Fibroblast of skin of abdomen (primary cell): ENCODE measurements at places on chromosomes 4 and X.

GRCh38 chr4:93368968-93369367 lies 459.6 kb upstream of the ATOH1 start:
- no peak for DNase-seq

- DNase-seq: no peak
These were observed 87.7 kb downstream of the SHROOM2 start for GRCh38 chrX:9873952-9874351.

DNA sequence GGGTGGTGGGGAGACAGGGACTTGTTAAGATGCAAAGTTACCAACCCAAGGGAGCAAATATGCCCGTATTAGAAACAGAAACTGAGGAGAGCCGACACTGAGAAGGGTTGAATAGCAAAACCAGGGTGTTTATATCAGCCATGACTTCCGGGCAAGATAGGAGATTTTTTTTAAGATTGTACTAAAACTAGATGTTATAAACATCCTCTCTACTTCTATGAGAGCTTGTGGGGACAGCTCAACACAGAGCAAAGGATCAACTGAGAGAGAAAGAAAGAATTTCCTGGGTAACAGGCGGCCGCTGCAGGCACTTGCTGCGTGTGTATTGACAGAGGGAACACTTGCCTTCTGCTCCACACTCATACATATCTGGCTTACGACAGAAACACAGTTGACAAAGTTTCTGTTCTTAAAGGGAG lies 49.1 kb upstream of the FBXW7 start:
- DNase-seq: no peak

DNA sequence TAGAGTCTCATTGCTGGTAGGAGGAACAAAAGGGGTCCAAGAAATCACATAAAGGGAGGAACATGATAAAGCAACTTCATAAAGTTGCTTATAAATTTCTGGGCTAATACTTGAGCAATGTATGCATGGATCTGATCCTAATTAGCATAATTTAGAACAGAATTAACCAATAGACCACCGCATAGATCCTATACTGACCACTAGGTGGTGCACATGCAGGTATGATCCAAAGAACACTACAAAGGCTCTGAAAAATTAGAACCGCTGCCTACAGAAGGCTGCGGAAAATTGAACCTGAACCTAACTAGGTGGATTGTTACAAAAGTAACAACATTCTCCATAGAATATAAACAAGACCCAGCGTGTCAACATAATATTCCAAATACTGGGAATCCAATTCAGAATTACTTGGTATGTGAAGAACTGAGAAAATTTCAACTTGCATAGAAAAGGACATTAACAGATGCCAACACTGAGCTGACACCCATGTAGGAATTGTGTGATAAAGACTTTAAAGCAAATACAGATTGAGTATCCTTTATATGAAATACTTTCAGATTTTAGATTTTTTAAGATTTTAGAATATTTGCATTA lies 23.3 kb downstream of the BRCC3 start:
- DNase-seq: peak; percentile 13

DNA sequence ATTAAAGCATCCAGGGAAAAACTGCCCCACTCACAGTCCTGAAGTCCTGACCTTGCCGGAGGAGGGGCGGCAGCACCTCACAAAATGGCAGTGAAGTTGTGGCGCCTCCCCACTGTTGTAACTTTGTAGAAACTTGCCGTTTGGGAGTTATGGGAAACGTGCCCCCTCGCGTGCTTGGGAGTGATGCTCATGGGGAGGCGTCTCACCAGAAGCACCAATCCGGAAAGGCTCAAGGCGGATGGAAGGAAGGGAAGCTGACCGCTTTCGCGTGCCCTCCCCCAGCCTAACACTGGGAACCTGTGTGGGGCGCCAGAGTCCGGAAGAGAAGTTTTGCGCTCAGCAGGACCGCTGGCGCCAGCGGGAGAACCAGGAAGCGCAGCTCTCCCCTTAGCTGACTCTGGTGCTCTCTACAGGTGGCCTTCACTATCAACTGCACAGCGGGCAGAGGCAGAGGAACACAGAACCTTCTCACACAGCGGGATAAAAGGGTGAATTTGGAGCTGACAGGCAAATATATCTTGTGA lies at the start of the genes CT45A10 and SAGE1:
Gene CT45A10 (minus strand): TSS at position 151 of the 524 bp plus-strand sequence. CDS start 8,100 bp downstream, outside the sequence.
Gene SAGE1 (plus strand): TSS at position 423 of the 524 bp plus-strand sequence. CDS start 2,527 bp downstream, outside the sequence.
- DNase-seq: no peak

DNA sequence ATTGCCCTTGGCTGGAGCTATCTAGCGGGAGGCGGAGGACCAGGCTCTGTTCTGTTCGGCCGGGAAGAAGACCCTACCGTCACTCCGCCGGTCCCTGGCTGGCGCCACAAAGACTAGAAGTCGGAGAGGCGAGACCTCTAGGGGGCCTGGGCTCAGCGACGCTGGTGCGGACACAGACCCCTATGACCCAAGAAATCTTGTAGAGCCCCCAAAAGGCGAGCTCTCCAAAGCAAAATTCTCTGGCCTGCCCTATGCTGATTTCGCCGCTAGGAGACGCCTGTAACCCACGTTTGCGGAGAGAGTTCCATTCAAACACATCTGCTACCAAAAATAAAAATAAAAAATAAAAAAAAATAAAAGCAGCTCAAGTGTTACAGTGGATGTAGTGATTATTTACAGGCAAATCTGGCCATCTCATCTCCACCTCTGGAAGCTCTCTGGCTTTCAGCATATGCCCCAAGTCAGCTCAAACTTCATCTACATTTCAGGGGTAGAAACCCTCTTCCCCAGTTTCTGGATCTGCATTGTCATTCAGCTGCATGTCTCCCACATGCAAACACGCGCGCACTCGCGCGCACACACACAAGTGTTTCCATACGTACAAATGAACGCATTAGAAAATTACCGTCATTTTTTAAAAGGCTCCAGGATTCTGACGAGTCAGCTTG lies 2.4 kb upstream of the PCDH10 start:
- DNase-seq: peak; percentile 48

- DNase-seq: peak; percentile 40
These were observed 45.5 kb downstream of the TMEM144 start for GRCh38 chr4:158255727-158256324.

GRCh38 chr4:89497517-89498308 lies 190.1 kb upstream of the GPRIN3 start:
- no peak for DNase-seq

DNA sequence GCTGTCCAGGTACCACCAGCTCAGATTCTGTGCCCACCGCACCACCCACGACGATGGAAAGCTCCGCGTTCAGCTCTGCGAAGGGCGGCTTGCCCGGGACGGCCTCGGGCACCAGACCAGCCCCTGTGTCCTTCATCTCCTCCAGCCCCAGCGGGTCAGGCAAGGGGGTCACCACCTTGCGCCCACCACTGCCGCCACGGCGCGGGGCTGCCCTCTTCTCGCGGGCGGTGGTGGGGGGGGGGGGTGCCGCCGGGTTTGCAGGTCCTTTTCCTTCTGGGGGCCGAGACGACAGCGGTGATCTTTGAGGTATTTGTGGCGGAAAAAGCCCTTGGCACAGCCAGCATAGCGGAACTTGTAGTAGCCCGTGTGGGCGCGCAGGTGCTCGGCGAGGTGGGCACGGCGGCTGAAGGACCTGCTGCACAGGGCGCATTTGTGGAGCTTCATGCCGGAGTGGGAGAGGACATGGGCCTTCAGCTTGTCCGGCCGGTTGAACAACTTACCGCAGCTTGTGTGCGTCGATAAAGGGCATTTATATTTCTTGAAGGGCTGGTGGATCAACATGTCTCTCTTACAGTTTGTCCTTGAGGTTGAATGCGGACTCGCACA lies 50.9 kb downstream of the CFAP299 start:
- no peak for DNase-seq

- DNase-seq: no peak
These were observed 2.1 kb downstream of the PDS5A start for GRCh38 chr4:39975488-39976089.

GRCh38 chr4:135598151-135598550 lies 1396.6 kb upstream of the PABPC4L start:
- DNase-seq: no peak

- DNase-seq: peak; percentile 16
These were observed 133.0 kb downstream of the SNCA start for GRCh38 chr4:89703829-89704590.

GRCh38 chrX:40651620-40652223 lies 4.4 kb upstream of the CXorf38 start:
- DNase-seq: peak; percentile 44

DNA sequence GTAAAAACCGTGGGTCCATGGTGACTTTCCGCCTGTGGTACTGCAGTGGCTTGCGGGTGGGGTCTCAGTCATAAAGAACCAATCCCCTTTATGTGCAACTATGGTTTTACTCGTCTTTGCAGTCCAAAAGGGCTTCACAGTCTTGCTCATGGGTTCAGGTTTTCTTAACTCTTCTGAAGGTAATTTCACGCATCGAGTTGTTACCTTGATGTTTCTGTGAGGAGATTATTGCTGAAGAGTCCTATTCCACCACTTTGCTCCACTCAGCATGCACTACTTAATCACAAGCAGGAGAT lies 41.5 kb downstream of the F8 start:
- no peak for DNase-seq

DNA sequence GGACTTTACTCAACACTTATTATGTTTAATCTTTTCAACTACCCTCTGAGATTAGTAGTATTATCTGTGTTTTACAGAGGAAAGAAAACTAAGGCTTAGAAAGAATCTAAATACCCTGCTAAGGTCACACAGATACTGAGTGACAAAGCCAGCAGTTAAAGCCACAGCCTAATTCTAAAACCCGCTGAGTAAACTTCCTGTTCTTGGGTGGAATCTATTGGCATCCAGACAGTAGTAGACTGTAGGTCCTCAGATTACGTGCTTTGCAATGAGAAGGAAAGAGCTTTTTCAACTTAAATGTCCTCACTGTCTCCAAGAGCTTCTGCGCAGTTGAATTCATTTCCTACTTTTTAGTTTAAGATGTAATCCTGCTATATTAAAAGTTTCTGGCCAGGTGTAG lies 126.0 kb downstream of the TENM3 start:
- peak; percentile 37 for DNase-seq

DNA sequence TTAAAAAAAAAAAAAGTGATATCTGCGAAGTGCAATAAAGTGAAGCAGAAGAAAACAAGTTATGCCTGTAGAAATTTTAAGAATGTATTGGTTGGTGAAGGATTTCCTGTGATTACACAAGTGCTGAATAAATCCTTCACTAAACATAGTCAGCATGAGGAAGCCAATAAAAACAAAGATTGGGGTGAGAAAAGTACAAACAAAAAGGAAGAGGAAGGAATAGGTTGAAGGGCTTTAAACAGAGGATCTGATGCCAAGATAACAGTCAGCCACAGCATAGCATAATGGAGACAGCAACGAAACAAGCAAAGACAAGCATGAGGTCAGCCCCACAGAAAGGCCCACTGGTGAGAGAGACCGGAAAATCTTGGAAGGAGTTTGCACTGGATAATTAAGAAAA lies 372.2 kb downstream of the ADAM29 start:
- peak; percentile 30 for DNase-seq

DNA sequence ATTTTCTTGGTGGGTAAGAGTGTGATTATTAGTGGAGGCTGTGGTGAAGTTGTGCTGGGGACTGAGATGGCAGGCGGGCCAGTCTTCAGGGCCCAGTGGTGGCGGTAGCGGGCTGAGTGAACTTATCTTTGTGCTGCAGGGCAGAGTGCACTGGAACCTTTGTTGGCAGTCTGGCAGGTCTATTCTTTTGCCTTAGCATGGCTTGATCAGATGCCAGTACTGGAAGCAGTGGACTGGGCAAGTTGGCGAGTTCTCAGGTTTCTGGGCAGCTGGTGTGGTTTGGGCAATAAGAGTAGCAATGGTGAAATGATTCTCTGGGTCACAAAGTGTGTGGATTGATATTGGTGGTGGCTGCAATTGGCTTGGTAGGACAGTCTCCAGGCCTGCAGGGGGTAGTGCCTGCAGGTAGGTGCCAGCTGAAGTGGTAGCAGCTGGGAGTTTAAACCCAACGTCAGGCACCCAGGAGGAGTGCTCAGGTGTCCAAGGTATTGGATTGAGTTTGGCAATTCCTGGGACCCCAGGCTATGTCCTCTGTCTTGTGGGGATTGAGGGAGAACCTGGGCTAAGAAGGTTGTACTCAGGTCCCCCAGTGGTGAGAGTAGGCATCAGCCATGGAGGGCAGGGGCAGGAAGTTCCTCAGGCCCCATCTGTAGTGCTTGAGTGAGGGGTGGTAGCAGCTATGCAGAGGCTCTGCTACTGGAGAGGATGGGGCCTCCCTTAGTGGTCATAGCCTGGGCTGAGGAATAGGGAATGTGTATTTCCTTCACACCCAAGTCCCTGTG lies 34.9 kb upstream of the SLC25A14 start:
- DNase-seq: no peak

DNA sequence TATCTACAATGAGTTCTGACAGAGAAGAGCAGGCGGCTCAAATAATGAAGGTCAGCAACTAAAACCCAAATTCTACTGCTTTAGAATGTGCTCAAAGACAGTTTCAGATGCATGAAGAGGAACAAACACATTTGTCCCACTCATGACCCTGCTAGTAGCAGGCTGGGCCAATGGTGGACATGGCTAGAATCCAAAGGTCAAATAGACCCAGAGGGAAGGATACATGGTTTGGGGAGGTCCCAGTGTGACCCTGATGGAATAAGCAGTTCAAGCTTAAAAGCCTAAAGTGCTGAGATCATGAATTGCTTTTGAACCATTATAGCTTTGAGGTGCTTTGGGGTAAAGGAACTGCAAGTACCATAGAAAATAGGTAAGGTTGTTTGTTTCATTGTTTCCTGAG lies 450.7 kb downstream of the MID1IP1 start:
- no peak for DNase-seq

DNA sequence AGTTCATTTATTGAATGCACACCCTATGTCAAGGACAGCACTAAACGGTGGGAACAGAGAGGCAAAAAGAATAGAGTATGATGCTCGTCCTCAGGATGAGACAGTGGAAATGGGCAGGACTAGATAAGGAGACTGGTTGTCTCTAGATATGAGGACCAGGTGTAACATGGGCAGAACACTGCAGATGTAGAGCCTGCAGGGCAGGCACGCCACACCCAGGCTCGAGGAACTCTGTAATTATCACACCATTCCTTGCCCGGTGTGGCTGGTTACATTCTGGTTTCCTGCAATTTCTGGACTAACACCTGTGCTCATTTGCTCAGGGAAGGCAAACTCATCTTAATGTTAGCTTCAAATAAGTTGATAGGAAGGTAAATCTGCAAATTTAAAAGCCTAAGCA lies 334.4 kb downstream of the DHX15 start:
- no peak for DNase-seq
